ENCODE measurements at places on chromosomes 5 and 9. TPM values are rescaled to one million over a fixed set of nuclear protein-coding genes. Genes with fewer than 3 reads are reported as not detected.

CCDC183 gene
- 0.39 TPM for total RNA-seq

GLRA1 gene
- total RNA-seq, result not detected

PCDHGC4 gene
- 26.8 TPM for total RNA-seq

PCDHB12 gene
- 0.56 TPM for total RNA-seq

PPP1R2B gene
- total RNA-seq, result not detected

C9orf43 gene
- 0.24 TPM for total RNA-seq

ACTL7A gene
- not detected for total RNA-seq

PCDHB13 gene
- total RNA-seq, result 1.4 TPM

ZBED3 gene
- total RNA-seq, result 7.4 TPM

DNAH5 gene
- 0.12 TPM for total RNA-seq

TRIM7 gene
- 0.29 TPM for total RNA-seq

TJP2 gene
- 57.1 TPM for total RNA-seq

CLIC3 gene
- total RNA-seq, result 3.2 TPM

DMRT3 gene
- total RNA-seq, result not detected

NRG2 gene
- total RNA-seq, result 0.05 TPM

GPR151 gene
- total RNA-seq, result not detected

IFNK gene
- total RNA-seq, result not detected

PSD2 gene
- total RNA-seq, result not detected

IL4 gene
- not detected for total RNA-seq

DAB2 gene
- total RNA-seq, result 166 TPM

CARD9 gene
- total RNA-seq, result 0.88 TPM

IL13 gene
- not detected for total RNA-seq

GFI1B gene
- total RNA-seq, result not detected

PRDM9 gene
- total RNA-seq, result not detected

ZDHHC11B gene
- total RNA-seq, result 0.31 TPM

MRPL50 gene
- total RNA-seq, result 9.4 TPM

EQTN gene
- not detected for total RNA-seq

AGXT2 gene
- not detected for total RNA-seq

NTRK2 gene
- 1.2 TPM for total RNA-seq

IGFBPL1 gene
- not detected for total RNA-seq

PRR7 gene
- 26.0 TPM for total RNA-seq

INSYN2B gene
- 14.5 TPM for total RNA-seq

SNCB gene
- 0.10 TPM for total RNA-seq

TNIP1 gene
- 74.6 TPM for total RNA-seq

SMIM32 gene
- total RNA-seq, result not detected

ST8SIA4 gene
- 4.1 TPM for total RNA-seq

F12 gene
- total RNA-seq, result 0.49 TPM

OR1Q1 gene
- not detected for total RNA-seq

RANBP3L gene
- total RNA-seq, result 1.6 TPM

SLC36A3 gene
- not detected for total RNA-seq

SNX2 gene
- total RNA-seq, result 54.8 TPM

FAM221B gene
- total RNA-seq, result not detected

ORM1 gene
- total RNA-seq, result not detected

PCDHA9 gene
- total RNA-seq, result 0.05 TPM

TIGD6 gene
- 5.9 TPM for total RNA-seq

EIF4E1B gene
- not detected for total RNA-seq

SOHLH1 gene
- total RNA-seq, result not detected

ADAMTS19 gene
- 0.15 TPM for total RNA-seq

BSPRY gene
- not detected for total RNA-seq

ARL14EPL gene
- not detected for total RNA-seq
